T-helper 2 cell treated with Interferon-gamma antibody and Interleukin-4, amounts not matched to agents 5 μg/mL and 100 μg/mL, for 36 hours (primary cell): ENCODE measurements at places on chromosomes 2 and 18.

GRCh38 chr2:176106581-176107539, at the start of gene HOXD11:
HOXD11 (plus strand) TSS chr2:176107280; CDS start chr2:176107356, 76 bp downstream.
- H3K4me3 ChIP-seq: peak within 1 kb of the TSS; percentile 39
- H3K27me3 ChIP-seq: peaks cover 84% of the 10 kb centered on the region
- DNase-seq: no peak
- H3K4me1 ChIP-seq: peaks cover 5% of the 10 kb centered on the region
- peak within 1 kb of the TSS; percentile 90 for H3K27ac ChIP-seq
- H3K36me3 ChIP-seq: peaks cover 3% of the 10 kb centered on the region

DNA sequence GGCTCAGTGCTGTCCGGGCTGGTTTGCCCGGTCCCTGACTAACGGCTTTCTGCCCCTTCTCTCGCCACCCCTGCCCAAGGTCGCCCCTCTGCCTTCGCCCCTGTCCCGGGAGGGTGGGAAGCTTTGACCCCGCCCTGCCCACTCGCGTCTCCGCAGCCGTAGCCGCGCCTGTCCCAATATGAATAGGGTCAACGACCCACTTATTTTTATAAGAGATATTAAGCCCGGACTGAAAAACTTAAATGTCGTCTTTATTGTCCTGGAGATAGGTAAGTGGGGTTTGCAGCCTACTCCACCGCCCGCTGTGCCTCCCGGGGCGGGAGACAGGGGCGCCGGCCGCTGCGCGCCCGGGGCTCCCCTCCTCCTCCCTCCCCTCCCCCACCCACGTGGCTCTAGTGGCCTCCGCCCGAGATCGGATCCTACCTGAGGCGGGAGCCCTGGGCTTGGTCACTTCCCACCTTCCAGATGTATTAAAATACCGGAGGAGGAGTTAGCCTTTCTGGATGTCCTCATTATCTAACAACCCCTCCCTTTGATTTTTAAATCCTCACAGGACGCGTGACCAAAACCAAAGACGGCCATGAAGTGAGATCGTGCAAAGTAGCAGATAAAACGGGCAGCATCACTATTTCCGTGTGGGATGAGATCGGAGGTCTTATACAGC, 633 bp downstream of the NABP1 start:
- H3K27ac ChIP-seq: peak overlapping the region; percentile 100
- peaks cover 32% of the 10 kb centered on the region for H3K36me3 ChIP-seq

- peaks cover 30% of the 10 kb centered on the region for H3K4me1 ChIP-seq
- no peaks in the 10 kb centered on the region for H3K27me3 ChIP-seq
- peaks cover 2% of the 10 kb centered on the region for H3K36me3 ChIP-seq
- no peak overlapping the region for H3K27ac ChIP-seq
- no peak for DNase-seq
- no peak overlapping the region for H3K4me3 ChIP-seq
Measured at GRCh38 chr2:98775146-98775986, 44.4 kb upstream of the MGAT4A start.

DNA sequence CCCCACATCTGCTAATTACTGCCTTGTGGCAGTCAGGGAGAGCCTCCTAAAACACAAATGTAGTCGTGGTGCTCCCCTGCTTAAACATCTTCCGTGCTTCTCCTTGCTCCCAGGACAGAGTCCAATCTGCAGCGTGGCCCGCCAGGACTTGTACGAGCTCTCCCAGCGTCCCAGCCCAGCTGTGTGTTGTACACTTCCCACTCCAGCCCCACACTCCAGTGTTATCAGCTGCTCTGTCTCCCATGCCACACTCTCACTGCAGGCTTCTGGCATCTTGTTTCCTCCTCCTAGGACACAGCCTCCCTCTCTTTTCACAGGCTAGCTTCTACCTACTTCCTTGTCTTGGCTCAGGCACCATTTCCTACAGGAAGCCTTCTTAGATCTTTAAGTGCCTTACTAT, 199.4 kb downstream of the ALPK2 start:
- H3K4me1 ChIP-seq: peaks cover 1% of the 10 kb centered on the region
- DNase-seq: no peak
- no peak overlapping the region for H3K27ac ChIP-seq
- no peak overlapping the region for H3K4me3 ChIP-seq
- H3K36me3 ChIP-seq: no peaks in the 10 kb centered on the region

- H3K36me3 ChIP-seq: no peaks in the 10 kb centered on the region
- no peak for DNase-seq
- H3K27ac ChIP-seq: no peak overlapping the region
Measured at GRCh38 chr2:68997401-68997800, 15.6 kb upstream of the ANTXR1 start.

DNA sequence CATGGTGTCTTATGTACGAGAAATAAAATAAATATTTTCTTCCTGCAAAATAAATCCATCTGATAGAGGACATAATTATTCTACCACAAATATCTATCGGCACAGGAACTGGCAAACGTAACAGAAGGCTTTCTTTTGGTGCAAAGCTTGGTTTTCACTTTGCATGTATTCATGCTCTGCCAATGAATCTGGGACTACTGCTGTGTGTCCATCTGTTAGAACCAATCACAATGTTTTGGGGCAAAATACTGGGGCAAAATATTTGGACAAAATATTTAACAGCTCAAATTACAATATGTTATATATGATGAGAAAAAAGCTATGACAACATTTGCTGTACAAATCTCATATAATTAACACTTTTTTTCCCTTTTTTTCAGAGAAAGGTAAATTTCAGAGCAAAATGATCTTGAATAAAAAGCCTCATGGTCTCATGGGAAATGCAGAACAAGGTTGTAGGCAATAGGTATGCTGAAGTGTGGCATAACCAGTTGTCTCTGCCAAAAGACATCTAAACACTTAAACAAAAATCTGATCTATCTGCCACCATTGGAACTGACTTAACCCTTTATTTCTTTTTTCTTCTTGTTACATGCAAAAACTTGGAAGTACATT, 923.2 kb downstream of the CPS1 start:
- DNase-seq: no peak
- no peak overlapping the region for H3K27ac ChIP-seq
- H3K4me1 ChIP-seq: no peaks in the 10 kb centered on the region
- H3K36me3 ChIP-seq: no peaks in the 10 kb centered on the region

DNA sequence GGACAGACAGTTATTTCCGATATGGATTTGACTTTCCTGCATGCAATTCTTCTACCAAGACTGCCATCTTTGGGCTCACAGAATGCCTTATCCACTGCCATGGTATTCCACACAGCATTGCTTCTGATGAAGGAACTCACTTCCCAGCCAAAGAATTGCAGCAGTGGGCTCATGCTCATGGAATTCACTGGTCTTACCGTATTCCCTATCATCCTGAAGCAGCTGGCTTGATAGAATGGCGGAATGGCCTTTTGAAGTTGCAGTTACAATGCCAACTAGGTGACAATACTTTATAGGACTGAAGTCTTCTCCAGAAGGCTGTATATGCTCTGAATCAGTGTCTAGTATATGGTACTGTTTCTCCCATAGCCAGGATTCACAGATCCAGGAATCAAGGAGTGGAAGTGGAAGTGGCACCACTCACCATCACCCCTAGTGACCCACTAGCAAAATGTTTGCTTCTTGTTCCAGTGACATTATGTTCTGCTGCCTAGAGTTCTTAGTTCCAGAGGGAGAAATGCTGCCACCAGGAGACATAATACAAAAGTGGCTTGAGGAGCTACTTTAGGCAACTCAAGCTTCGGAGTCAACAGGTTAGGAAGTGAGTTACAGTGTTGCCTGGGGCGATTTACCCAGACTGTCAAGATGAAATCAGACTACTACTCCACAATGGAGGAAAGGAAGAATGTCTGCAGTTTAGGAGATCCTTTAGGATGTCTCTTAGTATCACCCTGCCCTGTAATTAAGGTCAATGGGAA, 23.8 kb upstream of the SMAD4 start:
- H3K4me3 ChIP-seq: no peak overlapping the region
- no peaks in the 10 kb centered on the region for H3K4me1 ChIP-seq
- DNase-seq: no peak
- no peaks in the 10 kb centered on the region for H3K36me3 ChIP-seq
- H3K27me3 ChIP-seq: no peaks in the 10 kb centered on the region

DNA sequence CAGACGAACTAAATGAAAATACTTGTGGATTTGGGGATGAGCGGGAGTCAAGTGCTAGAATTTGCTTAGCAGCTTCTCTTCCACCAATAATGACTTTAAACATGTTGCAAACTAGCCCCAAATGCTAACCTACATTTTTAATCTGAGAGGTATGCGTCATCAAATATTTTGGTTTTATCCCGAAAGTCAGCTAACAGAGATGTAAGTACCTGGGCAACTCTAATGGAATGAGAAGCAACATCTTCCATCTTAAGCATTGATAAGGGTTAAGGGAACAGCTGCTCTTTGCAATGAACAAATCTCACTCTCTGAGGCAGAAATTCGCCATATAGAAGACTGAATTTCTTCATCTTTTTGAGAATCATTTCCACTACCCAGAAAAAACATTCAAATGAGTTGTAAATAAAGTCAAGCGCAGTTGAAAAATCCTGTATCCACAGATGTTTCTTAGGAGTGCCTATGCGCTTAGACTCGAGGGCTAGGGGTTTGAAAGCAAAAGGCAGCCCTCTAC, 926 bp upstream of the YPEL5 start:
- peaks cover 34% of the 10 kb centered on the region for H3K4me1 ChIP-seq
- H3K4me3 ChIP-seq: peak overlapping the region; percentile 84
- H3K36me3 ChIP-seq: peaks cover 7% of the 10 kb centered on the region
- no peaks in the 10 kb centered on the region for H3K27me3 ChIP-seq
- DNase-seq: no peak
- peak overlapping the region; percentile 97 for H3K27ac ChIP-seq

DNA sequence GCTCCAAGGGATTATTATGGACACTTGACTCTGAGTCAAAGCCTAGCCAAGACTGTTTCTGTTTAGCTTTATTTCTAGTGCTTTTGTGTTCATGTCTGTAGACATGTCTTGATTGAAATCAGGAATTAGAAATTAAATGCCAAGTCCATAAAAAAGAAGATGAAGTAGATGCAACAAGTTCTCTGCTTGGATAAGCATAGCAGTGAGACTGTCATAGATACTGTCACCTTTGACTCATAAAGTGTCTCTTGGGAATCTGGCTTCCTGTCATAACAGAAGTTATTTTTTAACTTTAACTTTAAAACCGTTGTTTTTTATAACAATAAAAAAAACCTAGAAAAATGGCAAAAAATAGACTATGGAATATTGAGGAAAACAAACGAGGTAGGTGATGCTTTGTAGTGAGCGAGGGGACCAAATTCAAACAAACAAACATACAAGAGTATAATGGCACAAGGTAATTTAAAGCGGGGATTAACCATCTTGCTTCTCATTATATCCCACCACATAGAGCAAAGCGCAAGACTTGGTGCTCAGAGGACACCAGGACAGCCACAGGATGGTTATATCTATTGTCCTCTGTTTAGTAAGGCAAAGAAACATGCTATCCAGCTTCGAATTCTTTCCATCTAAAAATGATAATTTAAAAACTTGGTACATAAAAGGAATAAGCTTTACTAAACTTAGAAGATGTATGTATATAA, 64.6 kb downstream of the CD226 start:
- H3K27me3 ChIP-seq: no peaks in the 10 kb centered on the region
- no peak overlapping the region for H3K4me3 ChIP-seq
- H3K4me1 ChIP-seq: peaks cover 47% of the 10 kb centered on the region
- H3K27ac ChIP-seq: no peak overlapping the region

GRCh38 chr2:64062840-64063239, 43.6 kb upstream of the VPS54 start:
- H3K4me1 ChIP-seq: peaks cover 21% of the 10 kb centered on the region
- H3K4me3 ChIP-seq: no peak overlapping the region
- H3K27me3 ChIP-seq: no peaks in the 10 kb centered on the region
- H3K36me3 ChIP-seq: no peaks in the 10 kb centered on the region
